GM20000 (cell line): ENCODE measurements at places on chromosomes 1 and 21.

- no peak for DNase-seq
Observed at GRCh38 chr1:225435957-225436392, 8.1 kb upstream of the LBR start.

DNA sequence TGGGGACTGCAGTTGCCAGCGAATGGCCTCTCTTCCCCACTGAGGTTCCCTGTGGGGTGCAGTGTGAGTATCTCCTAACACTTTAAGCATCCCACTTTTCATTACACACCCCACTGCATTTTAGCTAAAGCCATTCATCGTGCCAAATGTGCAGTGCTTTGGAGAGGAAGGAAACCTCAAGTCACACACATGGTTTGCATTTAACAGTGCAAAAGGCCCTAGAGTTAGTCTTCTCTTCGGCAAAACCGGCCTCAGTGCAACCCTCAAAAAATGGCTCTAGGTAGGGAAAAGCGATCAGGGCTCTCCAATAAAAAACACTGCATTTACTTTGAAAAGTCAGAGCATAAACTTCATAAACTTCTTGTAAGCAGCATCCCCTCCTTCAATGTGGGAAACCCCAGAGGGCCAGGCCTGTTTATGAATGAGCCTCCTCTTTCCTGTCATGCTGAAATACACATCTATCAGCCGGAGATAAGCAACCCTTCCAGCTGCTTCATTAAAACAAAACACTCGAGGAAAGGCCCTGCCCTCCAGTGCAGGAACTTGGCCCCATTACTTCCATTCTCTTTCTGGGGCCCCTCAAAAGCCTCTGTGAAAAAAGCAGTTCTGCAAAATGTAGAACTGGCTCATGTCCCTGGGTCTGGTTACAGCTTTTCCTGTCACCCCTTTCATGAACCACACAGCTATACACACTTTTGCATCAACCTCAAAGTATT is 184.0 kb downstream of the CDC7 start:
- peak; percentile 36 for DNase-seq

DNA sequence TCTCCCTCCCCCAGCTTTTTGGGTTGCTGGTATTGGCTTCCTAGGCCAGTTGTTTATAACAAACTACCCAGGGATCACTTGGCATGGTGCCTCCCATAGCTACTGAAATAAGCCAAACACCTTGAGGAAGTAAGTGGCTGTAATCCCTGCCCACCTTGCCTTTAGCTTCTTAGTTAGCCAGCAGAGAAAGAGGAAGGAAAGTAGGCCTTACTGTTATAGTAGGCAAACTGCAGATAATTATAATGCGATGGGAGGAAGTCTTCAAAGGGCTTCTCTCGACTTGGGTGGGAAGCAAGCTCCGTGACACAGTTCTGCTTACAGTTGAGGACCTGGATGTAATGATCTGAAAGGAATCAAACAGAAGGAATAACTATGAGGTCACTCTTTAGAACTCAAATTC is 8.2 kb downstream of the P3H1 start:
- DNase-seq: no peak

DNA sequence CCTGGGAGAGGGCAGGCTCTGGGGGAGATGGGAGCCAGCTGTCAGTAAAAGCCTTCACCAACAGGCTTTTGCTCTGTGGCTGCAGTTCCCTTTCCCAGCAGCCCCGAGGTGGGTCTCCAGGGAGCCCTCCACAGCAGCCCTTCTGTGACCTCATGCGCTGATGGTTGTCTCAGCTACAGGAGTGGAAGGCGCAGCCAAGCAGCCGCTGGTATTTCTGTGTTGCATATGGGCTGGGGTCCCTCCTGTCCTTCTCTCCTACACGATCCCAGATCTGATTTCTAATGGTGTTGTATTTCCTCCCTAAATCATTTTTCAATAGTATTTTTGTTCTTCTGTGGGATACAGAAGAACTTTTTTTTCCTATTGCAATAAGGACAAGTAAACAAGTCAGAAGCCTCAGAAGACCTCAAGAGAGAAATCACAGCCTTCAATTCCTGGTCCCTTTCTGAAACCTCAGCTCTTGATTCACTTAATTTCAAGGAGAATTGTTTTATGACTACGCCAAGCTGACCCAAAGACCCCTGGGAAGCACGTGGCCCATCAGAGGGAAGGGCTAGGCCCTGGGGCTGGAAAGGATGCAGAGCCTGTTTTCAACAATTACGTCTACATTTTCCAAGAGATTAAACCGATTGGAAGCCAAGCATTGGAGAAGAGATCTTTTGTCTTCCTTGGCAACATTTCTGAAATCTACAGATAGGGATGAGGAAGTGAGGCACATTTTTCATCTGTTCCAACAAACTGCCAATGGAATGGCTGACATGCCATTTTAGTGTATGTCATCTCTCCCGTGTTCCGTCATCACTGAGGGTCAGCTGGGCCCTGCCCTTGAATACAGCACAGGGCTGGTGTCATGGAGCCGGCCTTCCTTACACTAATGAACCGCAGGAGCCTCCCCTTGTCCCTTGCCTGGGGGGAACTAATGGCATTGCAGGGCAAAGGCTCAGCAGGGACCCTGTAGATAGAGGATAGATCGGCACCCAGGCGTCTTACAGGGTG is 42.0 kb upstream of the SCCPDH start:
- no peak for DNase-seq

GRCh38 chr1:33332357-33332789 is 11.5 kb upstream of the A3GALT2 start:
- DNase-seq: no peak

- DNase-seq: no peak
Observed at GRCh38 chr1:176609556-176610408, 146.8 kb downstream of the PAPPA2 start.

DNA sequence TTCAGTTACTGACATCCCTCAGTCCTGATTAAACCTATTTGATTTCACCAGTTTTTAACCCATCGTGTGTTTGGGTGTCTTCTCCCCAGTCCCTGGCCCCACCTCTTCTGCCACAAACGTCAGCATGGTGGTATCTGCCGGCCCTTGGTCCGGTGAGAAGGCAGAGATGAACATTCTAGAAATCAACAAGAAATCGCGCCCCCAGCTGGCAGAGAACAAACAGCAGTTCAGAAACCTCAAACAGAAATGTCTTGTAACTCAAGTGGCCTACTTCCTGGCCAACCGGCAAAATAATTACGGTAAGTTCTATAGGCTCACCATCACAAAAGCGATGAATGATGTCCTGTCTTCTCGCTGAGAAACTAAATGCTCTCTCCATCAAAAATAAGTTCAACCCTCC is 28.7 kb downstream of the NBPF3 start:
- DNase-seq: no peak

DNA sequence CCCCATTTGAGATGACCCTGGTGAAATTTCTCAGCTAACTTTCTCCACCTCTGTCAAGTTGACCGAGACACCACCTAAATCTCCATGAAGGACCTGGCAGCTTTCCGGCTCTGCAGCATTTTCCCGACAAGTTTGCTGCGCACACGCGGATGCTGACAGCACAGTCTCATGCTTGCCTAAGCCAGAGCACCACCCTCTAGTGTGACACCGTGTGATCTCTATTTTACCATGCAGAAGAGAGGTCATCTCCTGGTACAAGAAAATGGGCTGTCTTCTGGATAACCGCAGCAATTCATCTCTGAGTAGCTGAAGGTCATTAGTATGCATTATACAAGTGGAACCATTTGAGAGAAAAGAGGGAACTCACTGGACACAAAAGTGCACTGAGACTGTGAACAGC is 38.9 kb upstream of the H6PD start:
- no peak for DNase-seq

DNA sequence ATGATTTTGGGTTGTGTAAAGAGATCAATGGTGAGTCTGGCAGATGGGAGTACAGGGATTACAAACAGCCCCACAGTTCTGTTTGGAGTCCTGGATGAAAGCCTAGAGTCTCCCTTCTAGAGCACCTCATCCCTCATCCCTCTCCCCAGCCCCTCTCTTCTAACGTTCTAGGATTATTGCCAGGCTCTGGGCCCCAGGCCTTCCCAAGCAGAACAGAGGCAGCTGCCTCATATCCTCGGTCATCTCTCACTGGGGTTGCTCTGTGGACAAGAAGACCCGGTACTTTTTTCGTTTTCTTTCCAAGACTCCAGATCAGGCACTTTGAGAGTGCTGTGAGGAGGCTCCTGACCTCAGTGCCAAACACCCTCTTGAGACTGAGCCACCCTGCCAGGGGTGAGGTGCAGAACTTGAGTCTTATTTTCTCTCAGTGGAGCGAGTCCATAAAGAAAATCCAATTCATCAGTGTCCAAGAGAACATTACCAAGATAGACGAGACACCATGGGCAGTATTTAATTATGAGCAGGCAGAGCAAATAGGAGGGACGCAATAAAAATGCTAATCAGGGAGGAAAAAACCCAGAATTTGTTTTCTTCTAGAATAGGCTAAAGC is 17.1 kb upstream of the KCND3 start:
- DNase-seq: no peak

DNA sequence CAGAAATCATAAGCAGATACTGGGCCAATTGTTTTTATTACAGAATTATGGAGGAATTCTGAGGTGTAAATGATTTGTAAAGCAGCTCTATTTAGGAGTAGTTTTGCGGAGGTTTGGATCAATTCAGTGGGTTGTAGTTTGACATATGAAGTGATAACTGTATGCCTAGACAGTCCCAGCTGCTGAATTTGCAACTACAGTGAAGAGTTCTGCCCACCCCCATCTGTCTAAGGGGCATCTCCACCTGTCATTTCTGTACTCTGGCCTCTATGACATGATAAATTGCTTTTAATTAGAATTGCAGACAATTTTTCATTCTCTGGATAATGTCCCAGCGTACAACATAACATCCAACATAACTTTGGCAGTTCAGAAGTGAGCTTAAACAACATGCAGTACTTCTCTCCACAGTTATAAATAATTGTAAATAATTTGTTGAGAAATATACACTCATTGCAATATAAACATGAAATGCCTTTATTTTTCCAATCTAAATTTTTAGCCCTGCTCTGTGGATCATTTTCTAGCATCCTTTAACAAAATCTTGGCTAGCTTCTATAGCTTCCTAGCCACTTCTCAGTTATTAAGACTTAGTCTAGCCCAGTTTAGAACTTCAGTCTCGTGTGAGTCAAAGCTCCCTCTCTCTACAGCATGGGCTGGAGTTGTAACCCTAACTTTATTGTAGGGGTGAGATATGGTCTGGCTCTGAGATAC is 52.3 kb downstream of the PDE4B start:
- no peak for DNase-seq

GRCh38 chr1:38131024-38131585 is 84.5 kb upstream of the POU3F1 start:
- no peak for DNase-seq

DNA sequence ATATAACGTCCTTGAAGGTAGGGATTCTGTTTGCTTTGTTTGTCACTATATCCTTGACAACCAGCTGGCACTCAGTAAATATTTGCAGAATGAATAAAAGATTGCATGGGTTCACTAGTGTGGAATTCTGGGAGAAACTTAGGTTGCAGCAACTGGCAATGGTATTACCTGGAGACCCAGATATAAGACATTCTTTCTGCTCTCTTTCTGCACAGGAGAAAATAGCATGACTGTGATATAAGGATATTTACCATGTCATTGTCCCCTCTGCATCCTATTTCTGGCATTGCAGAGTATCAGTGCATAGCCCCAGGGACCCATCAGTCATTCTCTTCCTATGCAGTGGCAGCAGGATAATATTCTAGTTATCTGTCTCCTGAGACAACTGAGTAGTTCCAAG is 308.9 kb upstream of the LRRC7 start:
- DNase-seq: no peak

- DNase-seq: no peak
Observed at GRCh38 chr1:202107801-202108731, 14.7 kb upstream of the GPR37L1 start.

- DNase-seq: no peak
Observed at GRCh38 chr1:224897529-224898327, 31.7 kb upstream of the DNAH14 start.

GRCh38 chr1:230979952-230980351 is 1.1 kb downstream of the ARV1 start:
- no peak for DNase-seq

GRCh38 chr1:81032973-81033425 is 767.7 kb upstream of the ADGRL2 start:
- no peak for DNase-seq

GRCh38 chr1:66476774-66477173 is 57.2 kb upstream of the SGIP1 start:
- no peak for DNase-seq

- DNase-seq: peak; percentile 64
Observed at GRCh38 chr1:67307251-67308060, at the start of gene IL12RB2. TSS of gene IL12RB2 (plus strand) at chr1:67307873. CDS start at chr1:67320369, 12,496 bp downstream.

DNA sequence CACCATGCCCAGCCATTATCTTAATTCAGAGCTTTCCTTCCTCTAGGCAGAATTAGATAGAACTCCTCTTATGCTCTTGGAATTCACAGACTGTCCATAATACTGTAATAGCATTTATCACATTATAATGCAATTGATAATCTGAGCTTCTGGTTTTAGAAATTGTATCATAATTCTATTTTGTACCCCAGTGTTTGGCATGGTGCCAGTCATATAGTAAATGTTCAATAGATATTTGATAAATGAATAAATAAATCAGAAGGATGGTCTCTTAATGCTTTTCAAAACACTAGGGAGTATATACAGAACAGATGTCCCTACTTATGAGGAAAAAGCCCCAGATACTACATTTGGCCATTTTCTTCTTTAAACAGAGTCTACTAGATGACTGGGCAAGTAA is 119.3 kb upstream of the BMP8A start:
- no peak for DNase-seq

DNA sequence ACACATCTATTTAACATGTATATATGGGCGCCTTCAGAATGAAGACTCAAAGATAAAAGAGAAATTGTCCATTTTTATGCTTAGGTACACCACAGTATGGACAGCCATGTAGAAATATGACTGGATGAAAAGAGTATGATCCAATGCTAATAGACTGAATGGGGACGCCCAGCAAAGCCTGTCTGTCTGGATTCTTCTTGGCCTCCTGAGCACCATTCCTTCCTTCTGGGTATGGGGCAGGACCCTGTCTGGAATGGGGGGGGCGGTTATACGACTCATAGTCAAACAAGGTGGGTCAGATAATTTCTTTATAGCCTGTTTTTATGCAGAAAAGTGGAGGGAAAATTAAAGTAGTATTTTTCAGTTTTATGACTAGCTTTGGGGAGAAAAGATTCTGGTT is 81.2 kb upstream of the ABCD3 start:
- DNase-seq: no peak

DNA sequence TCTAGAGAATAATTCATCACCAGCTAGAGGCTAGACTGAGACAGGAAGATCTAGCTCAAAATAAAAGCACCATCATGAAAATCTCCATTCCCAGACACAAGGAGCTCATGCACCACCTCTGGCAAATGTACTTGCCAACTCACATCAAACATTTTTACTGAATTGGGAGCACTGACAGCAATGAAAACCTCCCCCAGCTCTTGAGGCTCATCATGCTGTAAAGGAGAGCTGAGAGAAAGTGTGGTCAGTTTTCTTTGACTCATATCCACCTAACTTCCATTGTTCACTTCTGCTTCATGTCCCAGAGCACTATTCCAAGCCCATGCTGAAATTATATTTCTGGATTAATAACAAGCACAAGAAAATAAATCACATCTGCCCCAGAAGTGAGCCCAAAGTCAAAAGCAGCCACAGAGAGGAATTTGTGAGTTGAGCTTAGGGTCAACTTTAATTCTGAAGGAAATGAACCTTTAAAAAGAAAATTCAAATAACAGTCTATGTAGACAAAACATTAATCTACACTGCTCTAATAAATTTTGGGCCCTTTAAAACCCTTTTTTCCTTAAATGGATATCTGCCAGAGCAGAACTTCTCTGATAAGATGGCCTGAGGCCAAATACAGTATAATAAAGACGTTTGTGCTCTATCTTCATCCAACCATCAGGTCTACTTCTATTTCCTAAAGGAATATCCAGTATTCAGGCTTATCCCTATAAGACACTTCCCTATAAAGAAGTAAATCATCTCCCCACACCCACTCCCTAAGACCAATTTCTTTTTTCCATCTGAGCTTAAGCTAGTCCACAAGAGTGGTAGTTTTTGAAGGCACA is 85.9 kb upstream of the ADAM30 start:
- DNase-seq: no peak
